Stimulated activated CD4-positive, alpha-beta T cell treated with anti-CD3 and anti-CD28 coated beads, Interleukin-15, amount 100 ng/mL, for 48 hours (primary cell): ENCODE measurements at places on chromosomes 2 and 18.

DNA sequence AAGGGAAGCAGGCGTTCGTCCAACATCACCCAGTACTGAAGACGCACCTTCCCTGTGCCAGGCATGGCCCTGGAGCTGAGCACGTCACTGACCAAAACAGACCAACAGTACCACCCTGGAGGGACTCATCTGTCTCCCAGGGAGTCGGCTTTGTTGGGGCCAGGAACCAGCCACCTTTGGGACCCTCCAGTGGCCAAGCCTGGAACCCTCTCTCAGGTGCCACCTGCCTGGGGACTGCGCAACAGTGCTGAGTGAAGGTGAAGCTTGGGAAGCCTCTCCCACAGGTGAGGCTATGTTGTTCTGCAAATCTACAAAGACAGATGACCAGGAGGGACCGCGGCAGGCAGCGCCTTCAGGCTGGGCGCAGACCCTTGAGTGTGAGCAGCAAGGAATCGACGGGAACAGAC, 91.4 kb upstream of the OTOS start:
- no peak for DNase-seq

DNA sequence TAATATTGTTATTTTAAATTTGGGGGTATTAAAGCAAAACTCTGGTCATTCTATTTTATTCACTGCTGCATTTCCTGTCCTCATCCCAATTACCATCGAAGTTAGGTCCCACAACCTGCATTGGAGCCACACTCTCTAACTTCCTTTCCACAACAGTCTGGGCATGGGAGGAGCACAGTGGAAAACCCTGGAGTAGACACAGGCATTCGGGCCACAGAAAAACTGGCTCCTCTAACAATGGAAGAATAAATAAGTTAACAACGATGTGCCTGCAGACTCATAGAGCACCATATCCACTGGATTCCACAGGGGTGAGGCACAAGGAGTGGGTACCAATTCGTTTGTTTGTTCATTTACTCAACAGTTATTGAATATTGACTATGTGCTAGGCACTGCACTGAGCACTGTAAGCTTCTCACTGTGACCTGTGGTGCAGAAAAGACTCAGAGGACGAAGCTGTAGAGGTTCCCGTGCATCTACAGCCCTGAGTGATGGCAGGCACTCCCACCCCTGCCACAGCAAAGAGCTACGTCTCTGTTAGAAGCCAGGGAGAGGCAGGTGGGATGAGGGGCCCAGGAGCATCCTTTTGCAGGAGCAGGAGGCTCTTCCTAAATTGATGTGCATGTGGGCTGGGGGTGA, 154.2 kb upstream of the PGAP1 start:
- DNase-seq = no peak

GRCh38 chr2:154591294-154591820, 107.1 kb upstream of the KCNJ3 start:
- no peak for DNase-seq

GRCh38 chr2:9166579-9167377, 39.8 kb upstream of the ASAP2 start:
- no peak for DNase-seq

DNA sequence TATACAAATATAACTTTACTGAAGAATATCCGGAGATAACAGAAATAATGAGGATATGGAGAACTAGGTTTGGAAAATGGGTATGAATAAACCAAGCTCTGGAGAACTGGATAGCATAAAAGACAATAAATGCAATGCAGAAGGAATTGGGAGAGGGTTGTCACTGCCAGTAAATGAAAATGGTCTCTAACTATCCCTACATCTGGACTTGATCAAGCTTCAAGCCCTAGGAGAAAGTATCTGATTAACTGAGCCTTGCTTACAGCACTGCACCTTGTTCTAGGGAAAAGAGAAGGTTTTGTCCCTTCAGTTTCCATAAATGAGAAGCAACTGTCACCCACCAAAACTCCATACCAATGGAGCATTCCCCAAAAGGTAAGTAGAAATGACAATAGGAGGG, 514.6 kb upstream of the ZEB2 start:
- no peak for DNase-seq

GRCh38 chr2:71989671-71990070, 158.0 kb downstream of the CYP26B1 start:
- no peak for DNase-seq

DNA sequence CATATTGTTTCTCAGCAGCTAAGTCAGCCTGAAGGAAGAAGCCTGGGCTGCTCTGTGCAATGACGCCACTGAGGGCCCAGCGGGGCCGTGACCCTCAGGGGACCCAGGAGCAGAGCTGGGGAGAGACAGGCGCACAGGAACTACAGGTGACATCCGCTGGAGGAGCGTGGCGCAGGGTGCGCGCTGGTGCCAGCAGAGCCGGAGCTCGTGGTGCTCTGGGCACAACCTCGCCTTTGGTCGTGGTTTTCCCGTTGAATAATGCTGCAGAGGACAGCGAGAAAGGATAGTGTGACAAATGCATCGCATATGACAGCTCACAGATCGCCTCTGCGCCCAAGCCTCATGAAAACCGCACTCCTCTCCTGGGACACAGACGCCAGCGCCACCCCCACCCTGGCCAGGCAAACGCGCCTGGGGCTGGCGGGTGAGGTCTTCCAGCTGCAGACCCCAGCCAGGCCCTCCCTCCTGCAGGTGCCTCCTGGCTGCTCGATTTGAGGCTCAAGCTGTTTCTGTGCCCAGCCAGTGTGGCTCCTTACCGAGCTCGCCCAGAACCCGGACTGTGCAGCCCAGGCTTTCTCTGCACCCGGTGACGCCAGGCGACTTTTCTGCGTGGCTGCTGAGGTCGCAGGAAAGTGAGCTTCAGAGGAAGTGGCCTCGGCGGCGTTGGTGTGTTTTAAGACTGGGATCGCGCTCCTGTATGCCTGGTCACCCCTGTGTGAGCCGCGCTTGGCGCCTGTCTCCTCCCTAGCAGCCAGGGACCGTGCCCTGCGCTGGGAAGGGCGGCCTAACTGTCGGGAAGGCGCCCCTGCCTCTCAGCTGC, 583.1 kb upstream of the HS6ST1 start:
- no peak for DNase-seq

DNA sequence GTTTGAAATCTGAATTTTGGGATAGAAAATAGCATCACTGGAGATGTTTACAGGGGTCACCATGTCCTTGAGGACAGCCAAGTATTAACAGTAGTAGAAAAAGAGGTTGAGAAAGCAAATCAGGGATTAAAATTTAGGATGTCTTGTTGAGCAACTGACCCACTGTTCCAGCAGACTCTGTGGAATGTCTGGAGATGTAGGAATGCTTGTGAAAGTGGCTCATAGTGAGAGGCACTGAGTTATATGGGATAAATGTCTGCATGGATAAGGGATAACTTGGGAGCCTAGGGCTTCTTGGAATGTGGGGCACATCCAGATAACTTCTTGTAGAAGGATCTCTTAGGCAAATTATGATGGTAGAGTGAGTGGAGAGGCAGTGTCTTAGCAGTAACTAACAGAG, 495.0 kb downstream of the TMX3 start:
- no peak for DNase-seq

- no peak for DNase-seq
Observed at GRCh38 chr2:235546151-235546435, 52.2 kb downstream of the AGAP1 start.

DNA sequence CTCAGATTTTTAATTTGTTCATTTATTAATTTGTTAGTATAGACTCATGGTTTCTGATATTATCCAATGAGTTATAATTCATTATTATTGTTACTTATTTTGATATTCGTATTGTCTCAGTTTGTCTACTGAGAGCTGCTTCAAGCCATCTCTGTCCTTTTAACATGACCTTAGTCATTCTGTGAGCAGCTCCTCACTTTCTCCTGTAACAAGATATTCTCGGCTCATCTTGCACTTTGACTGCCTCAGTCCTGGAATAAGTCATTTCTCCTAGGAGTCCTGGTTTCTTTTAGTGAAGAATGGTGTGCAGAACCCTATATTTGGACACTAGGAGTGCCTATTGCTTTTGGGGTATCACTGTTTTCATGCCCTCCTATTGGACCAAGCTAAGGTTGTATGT, 13.2 kb downstream of the ASB1 start:
- no peak for DNase-seq

DNA sequence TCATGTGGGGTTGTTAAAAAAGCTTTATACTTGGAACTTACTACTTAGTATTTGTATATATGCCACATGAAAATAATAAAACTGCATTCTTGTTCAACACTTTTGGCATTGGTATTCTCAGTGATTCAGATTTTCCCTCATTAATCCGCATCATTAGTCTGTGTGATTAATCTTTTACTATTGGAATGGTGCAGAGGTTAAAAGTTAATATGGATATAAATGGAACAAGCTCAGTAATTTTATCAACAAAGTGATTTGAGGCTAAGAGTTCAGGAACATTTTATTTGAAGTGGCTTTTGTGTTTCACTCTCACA, 45.4 kb upstream of the REG3G start:
- no peak for DNase-seq

DNA sequence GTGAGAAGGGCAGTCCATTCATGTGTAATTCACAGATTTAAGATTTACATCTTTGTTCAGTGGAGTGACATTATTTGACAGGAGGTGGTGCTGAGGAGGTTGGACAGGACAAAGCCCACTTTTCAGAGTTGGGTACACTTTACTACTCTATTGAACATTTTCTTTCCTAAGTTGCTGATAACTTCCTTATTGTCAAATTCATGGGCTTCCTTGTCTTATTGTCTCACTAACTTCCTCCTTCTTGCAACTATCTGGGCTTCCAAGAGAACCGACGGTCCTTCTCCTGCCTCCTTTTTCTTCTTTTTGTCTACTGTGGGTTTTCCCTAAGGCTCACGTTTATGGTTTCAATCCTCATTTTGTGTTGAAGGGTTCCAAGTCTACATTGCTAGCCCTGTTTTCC, 67.7 kb upstream of the DNMT3A start:
- DNase-seq = no peak

DNA sequence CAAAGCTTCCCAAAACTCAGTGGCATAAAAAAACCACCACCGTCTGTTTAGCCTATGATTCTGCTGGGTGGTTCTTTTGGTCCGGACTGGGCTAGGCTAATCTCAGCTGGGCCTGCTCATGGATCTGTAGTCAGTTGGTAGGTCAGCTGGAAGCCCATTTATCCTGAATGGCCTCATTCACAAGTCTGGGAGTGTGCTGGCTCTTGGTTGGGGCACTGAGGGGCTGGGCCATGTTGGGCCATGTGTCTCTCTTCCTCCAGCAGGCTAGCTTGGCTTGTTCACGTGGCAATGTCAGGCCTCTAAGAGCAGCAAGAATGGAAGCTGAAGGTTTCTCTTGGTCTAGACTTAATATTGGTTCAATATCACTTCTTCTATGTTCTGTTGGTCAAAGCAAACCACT, 95.7 kb upstream of the HS6ST1 start:
- DNase-seq = no peak

DNA sequence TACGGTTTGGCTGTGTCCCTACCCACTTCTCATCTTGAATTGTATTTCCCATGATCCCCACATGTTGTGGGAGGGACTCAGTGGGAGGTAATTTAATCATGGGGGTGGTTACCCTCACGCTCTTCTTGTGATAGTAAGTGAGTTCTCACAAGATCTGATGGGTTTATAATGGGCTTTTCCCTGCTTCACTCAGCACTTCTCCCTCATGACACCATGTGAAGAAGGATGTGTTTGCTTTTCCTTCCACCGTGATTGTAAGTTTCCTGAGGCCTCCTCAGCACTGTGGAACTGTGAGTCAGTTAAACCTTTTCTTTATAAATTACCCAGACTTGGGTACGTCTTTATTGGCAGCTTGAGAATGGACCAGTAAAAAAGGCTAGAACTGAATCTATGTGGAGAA, 750.0 kb upstream of the ID2 start:
- no peak for DNase-seq

DNA sequence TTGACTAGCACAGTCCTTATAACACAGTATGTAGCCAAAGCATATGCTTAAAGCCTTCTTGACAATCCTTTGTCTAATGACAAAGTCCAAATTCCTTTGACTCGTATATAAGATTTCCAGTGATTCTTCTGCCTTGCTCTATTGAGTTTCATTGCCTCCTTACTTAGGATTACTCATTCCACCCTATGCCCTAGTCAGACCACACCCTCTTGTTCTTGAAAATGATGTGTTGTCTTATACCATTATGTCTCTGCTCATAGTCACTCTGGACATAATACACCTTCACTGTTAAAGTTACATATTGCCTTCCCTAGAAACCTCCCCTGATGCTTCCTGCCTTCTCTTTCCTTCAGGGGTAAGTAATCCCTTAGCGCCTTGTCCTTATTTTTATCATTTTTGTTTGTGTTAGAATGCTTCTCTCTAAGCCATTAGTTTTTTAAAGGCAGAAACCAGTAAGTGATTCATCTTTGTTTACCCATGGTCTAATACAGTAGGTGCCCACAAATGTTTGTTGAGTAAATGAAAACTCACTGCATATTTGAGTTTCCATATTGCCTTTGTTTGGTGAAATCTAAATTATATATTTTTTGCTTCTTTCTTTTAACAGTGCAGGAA, 19.3 kb downstream of the GPD2 start:
- DNase-seq = no peak

DNA sequence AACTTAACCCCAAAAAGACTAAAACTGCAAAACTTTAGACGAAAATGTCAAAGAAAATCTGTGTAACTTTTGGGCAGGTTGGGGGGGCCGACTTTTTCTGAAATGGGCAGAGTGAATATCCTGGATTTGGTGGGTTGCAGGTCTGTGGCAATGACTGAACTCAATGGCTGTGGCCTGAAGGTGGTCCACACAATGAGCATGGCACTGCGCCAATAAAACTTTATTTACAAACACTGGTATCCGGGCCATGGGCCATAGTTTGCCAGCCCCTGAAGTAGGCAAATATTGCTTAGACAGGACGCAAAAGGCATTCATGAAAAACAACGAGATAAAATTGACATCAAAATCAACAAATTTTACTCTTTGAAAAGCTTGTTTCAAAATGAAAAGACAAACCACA, 66.2 kb downstream of the RTP5 start:
- DNase-seq = no peak

DNA sequence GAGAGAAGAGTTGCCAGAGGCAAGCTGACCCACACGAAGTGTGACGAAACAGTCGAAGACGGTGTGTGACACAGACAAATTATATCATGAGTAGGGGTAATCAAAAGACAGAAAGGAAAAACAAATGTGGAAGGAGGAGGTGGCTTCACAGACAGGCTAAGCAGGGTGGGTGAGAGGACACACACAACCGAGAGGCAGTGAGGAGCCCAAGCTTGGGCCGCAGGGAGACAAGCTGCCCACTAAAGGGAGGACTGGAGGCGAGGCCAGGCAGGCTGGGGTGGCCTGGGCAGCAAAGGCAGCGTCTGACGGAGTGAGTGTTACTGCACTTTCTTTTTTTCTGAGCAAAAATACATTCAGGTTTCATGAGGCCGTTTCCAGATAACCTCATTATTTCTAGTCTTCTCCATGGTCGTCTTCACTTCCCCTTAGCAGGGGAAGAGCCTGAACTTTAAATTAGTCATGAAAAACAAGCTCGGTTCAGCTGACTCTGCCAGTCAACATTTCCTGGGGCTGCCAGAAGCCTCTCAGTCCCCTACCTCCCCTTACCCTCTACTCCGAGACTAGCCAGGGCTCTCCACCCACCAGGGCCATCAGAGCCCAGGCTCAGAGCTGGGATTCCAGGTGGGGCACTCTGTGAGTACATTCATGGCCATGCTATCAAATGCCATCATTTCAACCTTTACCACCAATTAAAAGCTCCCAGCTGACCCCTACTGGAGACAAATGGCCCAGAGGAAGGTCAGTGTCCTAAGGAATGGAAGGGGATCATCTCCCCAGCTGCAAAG, 13.8 kb upstream of the ZFP36L2 start:
- DNase-seq = no peak
